ENCODE measurements at places on chromosomes 7 and 10.
A peak's percentile ranks its signal among the peaks of the same experiment; 100 is the strongest.

- DNase-seq = no peak
These were observed 15.6 kb upstream of the CXCL12 start for GRCh38 chr10:44400541-44400940.

GRCh38 chr10:124181656-124182055 lies 88.3 kb upstream of the CHST15 start:
- DNase-seq = no peak

DNA sequence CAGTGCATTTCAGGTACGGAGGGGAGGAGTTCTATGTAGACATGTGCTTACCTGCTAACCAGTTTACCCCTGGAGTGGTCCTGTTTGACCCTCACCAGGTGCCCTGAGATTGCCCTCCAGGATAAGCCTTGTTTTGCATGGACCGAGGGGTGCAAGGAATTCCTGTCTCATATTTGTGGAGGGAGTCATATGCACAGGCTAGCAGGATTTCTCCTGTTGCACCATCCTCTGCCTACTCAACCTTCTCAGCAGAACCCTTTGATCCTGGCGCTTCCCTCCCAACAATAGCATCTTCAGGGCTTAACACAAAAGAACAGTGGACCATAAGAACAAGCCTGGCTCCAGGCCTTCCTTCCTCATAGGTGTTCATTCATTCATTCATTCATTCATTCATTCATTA lies 7.2 kb downstream of the TRPV6 start:
- DNase-seq = no peak

GRCh38 chr10:113397047-113397446 lies 155.8 kb upstream of the HABP2 start:
- DNase-seq = no peak

- DNase-seq = no peak
These were observed 80.2 kb downstream of the FAM241B start for GRCh38 chr10:69710008-69710888.

GRCh38 chr10:18418541-18419215 lies 232.7 kb downstream of the NSUN6 start:
- DNase-seq = peak; percentile 5

DNA sequence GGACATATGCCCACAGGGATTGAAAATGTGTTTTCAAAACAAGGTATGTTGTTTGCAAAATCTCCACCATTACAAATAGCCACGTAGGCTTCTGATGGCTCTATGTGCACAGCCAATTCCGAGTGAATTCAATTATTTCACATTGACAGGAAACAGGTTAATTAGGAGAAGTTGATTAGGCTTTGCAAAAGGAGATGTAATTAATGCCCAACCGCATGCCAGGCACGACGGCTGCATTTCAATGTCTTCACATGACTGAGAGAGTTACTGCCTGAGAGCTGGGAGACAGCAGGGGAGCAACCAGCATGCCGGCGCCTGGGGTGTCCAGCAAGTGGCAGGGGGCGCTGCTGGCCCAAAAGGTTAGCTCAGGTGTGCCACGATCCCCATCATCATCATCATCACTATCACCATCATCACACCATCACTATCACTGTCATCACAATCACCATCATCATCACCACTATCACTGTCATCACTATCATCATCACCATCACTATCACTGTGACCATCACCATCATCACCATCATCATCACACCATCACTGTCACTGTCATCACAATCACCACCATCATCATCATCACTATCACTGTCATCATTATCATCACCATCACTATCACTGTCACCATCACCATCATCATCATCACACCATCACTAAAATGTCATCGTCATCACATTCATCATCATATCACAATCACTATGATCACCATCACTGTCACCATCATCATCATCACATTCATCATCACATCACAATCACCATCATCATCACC lies 30.2 kb downstream of the PWWP2B start:
- no peak for DNase-seq

DNA sequence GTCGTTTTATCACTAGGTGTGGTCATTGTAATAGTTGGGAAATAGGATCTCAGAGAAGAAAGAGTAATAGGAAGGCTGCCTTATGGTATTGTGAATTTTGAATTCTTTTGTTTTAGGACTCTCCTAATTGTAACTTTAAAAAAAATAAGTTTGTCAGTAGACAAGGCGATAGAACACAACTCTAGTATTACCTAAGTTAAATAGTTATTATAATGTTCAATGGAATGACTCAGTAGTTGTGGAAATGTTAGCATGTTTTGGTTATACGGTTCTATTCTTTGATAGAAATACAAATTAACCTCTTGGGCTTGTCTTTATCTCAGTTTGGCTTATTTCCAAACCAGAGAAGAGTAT lies 1.4 kb downstream of the DNAH11 start:
- no peak for DNase-seq

- DNase-seq = no peak
These were observed 154.7 kb upstream of the DGKB start for GRCh38 chr7:15057272-15057671.

DNA sequence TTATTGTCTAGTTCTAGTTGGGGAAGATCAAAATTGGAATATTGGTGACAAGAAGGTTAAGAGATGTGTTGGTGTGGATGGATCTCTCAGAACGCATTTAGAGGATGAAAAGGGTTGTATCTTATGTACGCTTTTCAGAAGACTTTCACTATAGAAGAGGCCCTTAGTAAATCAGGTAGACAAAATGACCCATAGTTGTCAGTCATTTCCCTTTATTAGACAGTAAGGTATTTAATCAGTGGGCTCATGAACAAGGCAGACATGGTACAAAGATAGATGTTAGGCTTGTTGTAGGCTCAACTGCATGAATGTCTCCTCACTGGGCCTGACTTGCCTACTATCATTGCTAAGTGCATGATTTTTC lies 359.2 kb downstream of the PHF14 start:
- DNase-seq = no peak

DNA sequence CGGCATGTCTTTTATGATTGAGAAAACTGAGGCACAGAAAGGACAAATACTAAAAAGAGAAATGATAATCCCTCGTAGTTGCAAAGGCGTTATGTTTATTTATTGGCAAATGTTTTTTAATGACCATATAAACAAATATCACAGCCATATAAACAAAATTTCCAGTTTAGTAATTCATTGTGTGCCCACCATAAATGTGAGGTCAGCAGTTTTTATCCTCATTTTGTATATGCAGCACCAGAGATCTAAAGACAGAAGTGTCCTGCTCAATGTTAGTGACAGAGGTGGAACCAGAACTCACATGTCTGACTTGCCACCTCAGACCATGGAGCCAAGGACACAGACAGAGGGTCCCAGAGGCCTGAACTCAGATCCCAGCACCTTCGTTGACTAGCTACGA lies 14.1 kb downstream of the CNNM1 start:
- no peak for DNase-seq

DNA sequence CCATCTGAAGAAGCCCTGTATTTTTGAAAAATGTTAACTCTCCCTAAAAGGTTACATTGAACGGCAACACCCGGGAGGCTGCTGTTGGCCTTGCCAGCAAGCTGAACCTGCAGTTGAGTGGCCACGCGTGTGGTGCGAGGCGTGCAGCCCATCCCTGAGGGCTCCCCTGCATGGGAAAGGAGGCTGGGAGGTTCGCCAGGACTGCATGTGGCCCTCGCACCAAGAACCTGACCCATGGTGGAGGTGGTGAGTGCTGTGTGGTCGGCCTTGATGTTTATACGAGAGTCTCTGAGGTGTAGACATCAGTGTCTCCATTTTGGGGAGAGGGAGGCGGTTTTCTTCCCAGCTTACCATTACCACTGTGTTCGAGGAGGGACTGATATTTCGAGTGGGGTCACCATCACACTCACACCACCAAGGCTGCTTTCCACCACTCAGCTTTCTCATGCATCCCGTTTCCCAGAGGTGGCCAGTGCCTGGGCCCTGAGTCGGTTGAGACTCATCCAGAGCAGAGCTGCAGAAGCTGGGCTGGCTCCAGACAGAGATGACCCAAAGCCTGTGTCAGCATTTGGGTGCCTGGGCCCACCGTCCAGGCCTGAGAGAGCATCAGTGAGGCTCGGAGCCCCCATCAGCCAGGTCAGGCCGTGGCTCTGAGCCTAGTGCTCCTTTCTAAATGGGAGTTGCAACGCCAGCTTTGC lies 222.6 kb downstream of the EBF3 start:
- DNase-seq = no peak

DNA sequence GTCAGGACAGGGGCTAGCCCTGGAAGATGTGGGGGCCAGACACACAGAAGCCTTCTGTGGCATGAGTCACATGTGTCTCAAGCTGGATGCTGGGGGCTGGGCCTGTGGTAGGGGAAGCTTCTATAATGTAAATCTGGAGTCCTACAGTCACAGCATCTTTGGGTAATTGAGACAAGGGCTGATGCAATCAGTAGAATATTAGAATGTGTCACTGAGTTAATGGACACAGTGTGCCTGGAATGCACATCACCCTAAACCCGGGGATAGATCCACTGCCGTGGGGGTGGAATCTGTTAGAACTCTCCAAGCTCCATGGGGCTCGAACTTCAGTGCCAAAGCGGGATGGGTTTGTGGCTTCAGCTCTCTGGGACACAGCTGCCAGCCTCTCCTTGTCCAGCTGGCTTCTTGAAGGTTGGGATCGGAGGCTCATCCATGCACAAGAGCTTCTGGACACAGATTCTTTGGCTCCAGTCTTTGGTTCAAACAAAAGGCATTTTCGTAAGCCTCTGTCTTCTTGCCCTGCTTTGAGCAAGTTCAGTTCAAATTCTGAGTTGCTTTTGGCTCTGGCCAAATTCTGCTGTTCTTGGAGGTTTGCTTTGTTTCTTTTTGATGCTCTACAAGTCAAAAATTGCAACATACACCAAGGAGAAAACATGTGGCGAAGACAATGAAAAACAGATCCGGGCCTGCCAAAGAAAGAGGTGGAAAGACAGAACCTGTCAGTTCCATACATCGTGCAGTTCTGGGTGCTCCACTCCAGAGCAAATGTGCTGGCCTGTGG lies 194.8 kb upstream of the ZNF32 start:
- no peak for DNase-seq

- no peak for DNase-seq
These were observed 115.1 kb downstream of the PKD1L1 start for GRCh38 chr7:47833211-47833610.

DNA sequence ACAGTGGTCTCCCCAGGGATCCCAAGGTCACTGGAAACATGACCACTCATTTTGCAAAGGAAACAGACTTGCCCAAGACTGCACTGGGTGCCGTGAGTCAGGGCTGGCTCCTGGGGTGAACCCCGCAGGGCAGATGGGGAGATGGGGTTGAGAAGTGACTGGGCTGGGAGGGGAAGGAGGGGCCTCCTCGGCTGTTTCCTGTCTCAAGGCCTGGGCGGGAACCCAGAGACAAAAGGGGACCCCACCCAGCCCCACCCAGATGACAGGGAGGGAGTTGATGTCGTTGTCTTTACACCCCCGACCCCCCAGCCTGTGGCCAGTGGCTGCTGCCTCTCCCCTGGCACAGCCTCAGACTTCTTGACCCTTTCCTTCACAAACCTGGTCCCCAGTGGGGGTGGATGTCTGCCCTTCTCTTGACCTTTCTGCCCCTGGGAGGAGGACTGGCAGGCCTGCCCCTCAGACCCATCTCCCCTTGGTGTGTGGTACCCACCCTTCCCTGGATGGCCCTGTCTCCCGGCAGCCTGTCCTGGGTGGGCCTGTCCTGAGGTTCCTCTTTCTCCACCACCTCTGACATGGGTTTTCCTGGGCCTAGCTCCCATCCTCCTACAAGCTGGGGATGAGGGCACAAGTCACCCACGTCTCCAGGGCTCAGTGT lies 1.4 kb downstream of the MYO1G start:
- peak; percentile 68 for DNase-seq

GRCh38 chr7:143257501-143257900 lies 5.7 kb upstream of the GSTK1 start:
- DNase-seq = no peak

DNA sequence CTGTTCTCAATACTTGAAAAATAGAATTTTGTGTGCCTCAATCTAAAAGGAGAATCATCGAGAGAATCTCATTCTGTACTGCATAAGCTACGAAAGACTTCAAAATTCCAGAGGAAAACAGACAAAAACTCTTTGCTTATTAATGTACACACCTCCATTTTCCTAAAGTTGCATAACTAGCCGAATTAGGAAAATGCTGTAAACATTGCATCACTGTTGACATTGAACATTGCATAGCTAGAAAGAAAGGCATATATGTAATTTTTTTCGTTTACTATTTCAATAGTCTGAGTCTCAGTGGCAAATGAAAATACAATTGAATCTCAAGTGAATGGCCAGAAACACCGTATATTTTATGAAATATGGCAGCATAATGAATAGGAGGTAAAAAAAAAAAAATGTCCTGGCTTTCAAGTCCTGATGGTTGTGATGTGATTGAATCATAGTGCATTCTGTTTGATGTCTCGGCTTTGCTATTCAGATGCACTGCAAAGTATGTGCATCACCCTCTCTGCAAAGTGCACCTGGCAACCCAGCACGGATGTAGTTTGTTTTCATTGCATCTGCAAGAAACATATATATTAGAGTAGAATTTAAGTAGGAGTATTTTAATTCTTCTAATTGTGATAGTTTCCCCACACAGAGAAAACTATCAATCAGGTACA lies 196.7 kb downstream of the VTI1A start:
- DNase-seq = no peak

DNA sequence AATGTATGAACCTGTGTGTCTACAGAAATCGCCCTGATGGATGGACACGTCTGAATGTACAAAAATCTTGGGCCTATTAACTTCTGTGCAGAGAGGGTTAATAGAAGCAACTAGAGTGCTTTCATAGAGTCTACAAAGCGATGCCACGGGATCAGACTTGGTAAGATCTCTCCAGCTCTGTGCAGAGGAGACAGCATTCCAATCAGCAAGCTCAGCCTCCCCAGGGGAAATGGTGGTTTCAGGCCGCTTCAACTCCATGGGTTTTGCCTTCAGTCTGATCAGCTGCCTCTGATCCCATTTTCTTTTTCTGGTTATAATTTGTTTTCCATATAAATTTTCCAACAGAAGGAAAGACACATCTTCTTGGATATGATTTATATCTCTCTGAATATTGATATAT lies 35.1 kb upstream of the COBL start:
- DNase-seq = no peak

- no peak for DNase-seq
These were observed 529.5 kb upstream of the FZD8 start for GRCh38 chr10:36171556-36171952.

DNA sequence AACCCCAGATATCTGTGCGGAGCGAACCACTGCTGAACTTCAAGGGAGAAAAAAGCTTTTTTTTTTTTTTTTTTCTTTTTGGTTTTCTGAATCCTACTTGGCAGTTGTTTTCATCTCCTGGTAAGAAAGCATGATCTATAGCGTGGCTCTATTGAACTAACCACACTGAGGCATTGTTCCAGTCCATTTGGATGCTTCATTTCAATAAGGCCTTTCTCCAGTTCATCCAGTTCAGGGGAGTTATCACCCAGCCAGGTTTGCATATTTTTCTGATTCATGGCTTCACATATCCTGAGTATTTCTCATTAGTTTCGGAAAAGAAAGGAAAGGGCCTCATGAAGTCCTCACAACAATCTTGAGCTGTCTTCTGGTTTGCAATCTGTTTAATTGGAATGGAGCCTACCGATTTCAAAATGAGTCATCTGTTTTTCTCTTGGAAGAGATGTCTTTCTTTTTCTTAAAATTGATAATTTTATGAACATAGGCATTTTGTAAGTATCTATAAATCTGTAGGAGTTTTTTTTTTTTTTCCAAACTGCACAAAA lies 93.1 kb upstream of the STEAP4 start:
- DNase-seq = no peak

GRCh38 chr7:90271753-90272152 lies 26.8 kb downstream of the CFAP69 start:
- no peak for DNase-seq

- DNase-seq = no peak
These were observed 19.1 kb upstream of the SVOPL start for GRCh38 chr7:138720286-138720685.
